ENCODE measurements at places on chromosomes 11 and 22. TPM values are rescaled to one million over a fixed set of nuclear protein-coding genes. Genes with fewer than 3 reads are reported as not detected.

RAD9A gene
- total RNA-seq = 4.2 TPM

DNA sequence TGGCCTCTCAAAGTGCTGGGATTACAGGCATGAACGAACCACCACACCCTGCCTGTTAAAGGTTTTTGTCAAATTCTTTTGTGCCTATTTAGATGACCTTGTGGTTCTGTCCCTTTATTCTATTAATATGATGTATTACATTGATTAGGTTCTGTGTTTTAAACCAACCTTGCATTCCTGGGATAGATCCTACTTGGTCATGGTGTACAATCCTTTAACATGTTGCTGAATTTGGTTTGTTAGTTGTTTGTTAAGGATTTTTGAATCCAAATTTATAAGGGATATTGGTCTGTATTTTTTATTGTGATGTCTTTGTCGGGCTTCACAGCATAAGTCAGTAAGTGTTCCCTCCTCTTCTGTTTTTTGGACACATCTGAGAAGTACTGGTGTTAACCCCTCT is 29.0 kb upstream of the CLDN5 start:
- DNase-seq = no peak

ACTN3 gene
- total RNA-seq = not detected

- DNase-seq = no peak
Measured at GRCh38 chr11:61718621-61719302, 33.7 kb upstream of the MYRF start.

GRCh38 chr11:75326439-75326810 is 25.0 kb downstream of the ARRB1 start:
- DNase-seq = no peak

CTSD gene
- 358 TPM for total RNA-seq

TENM4 gene
- total RNA-seq = not detected

DNA sequence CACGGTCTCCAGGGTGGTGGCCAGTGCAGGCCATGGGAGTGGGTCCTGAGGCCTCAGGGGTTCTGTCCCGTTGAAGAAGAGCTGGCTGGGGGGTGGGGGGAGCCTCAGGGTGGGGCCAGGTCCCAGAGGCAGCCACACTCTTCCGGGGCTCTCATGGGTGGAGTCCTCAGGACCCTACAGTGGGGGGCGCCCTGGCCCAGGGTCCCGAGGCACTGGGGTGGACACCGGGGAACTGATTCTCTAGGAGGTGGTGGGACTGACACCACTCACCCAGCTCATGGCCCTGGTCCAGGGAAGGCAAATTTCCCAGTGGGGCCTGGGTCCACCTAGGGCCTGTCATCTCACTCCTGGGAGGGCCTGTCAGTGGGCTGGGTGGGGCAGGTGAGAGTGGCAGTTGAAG is 12.8 kb downstream of the GGT5 start:
- no peak for DNase-seq

DNA sequence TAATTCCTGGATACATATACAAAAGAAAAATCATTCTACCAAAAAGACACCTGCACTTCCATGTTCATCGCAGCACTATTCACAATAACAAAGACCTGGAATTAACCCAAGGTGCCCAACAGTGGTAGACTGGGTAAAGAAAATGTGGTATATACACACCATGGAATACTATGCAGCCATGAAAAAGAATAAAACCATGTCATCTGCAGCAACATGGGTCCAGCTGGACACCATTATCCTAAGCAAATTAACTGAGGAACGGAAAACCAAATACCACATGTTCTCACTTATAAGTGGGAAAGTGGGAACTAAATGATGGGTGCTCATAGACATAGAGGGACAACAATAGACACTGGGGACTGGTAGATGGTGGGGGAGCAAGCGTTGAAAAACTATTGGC is 4.5 kb downstream of the TRPM5 start:
- no peak for DNase-seq

GRCh38 chr22:32532820-32533128 is 58.2 kb downstream of the FBXO7 start:
- DNase-seq = no peak

OR8D1 gene
- total RNA-seq = not detected

GRCh38 chr11:121754598-121754997 is 301.8 kb upstream of the SORL1-AS1 start:
- DNase-seq = no peak

DNA sequence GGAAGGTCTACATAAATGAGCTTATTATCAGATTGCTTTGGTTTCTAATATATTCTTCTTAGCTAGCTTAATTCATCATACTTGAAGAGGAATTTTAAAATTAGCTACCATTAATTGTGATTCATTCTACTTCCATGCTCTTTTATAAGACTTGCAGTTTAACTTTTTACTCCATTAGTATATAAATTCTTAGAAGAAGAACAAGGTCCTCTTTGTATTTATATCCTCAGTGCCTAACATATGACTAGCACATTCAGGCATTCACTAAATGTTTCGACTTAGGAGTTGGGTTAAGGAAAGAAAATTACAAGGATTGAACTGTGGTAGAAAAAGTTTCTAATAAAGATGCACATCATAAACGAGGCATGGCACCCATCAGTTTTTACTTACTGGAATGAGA is 1135.5 kb downstream of the JRKL start:
- no peak for DNase-seq

GRCh38 chr11:119491753-119492510 is 69.0 kb upstream of the THY1 start:
- DNase-seq = no peak

GRCh38 chr22:25629613-25630012 is 65.1 kb downstream of the GRK3 start:
- DNase-seq = no peak

DNA sequence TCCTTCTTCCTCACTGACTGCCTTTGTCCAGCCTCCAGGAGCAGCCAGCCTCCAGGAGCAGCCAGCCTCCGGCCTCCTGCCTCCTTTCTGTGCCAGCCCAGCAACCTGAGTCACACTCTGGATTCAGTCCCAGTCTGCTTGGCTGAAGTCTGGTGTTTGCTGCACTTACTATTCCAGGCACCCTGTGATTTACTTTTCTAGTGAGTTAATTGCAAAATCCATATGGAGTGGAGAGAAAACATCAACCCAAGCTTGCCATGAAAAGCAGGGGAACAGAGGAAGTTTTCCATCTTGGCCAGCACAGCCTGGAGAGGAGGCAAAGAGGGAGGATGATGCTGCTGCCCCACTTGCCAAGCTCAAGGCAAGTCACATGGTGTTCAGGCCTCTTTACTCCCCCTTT is 400.5 kb downstream of the TENM4 start:
- DNase-seq = no peak

- DNase-seq = no peak
Measured at GRCh38 chr22:47325249-47325648, 562.8 kb downstream of the TBC1D22A start.

DNA sequence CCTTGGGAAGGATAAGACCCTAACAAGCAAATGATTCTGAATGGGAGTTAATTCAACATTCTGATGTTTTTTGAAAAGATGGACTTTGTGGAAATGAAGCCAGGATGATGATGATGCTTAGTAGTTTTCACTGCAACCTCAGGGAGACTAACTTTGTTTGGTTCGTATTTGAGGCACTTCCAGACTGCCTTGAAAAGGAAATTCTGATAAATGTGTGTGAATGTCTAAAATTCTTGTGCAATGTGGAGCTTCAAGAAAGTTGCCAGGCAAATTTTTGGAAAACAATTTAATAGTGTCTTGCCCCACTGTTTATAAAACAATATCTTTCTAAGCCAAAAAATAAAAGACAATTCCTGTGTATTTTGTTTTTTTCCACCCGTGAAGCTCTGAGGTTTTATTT is 11.2 kb upstream of the NAV2 start:
- no peak for DNase-seq

CD3E gene
- not detected for total RNA-seq

DNA sequence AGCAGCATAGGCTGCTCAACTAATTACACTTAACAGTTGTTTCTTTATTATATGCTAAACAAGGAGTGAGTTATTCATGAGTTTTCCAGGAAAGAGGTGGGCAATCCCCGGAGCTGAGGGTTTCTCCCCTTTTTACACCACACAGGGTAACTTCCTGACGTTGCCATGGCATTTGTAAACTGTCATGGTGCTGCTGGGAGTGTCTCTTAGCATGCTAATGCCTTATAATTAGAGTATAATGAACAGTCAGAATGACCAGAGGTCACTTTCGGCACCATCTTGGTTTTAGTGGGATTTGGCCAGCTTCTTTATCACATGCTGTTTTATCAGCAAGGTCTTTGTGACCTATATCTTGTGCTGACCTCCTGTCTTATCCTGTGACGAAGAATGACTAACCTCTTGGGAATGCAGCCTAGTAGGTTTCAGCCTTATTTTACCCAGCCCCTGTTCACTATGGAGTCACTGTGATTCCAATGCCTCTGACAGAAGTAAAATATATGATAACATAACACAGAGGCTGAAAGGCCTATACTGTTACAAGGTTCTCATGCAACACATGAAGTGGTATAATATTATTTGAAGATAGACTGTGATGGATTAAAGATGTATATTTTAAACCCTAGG is 41.3 kb upstream of the RDX start:
- no peak for DNase-seq

- DNase-seq = no peak
Measured at GRCh38 chr11:86159581-86159891, 85.0 kb upstream of the EED start.

ANO9 gene
- total RNA-seq = 0.12 TPM

DNA sequence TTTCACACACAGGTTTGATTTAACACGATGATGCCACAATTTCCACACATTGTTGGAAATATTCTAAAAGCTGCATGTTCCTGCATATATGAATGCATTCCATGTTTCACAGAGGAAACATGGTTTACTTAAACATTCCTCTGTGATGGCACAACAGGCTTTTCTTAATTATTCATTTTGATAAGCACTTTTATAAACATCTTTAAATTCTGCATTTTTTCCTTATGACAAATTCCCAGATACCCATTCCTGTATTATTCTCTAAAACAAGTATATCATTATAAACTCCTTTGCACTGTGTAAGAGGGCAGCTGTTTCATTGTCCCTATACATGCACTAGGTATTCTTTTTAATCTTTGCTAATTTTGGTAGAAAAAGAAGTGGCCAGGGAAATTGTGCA is 532.3 kb downstream of the SOX6 start:
- DNase-seq = no peak

GRCh38 chr11:65506772-65507505 is 8.1 kb downstream of the MALAT1 start:
- DNase-seq = no peak

- no peak for DNase-seq
Measured at GRCh38 chr11:35909511-35910265, 34.2 kb upstream of the LDLRAD3 start.

- peak; percentile 26 for DNase-seq
Measured at GRCh38 chr11:33835143-33835878, 56.6 kb downstream of the LMO2 start.

- no peak for DNase-seq
Measured at GRCh38 chr11:47327025-47327424, 25.5 kb downstream of the MYBPC3 start.

GRCh38 chr22:26450453-26451185 is 21.6 kb downstream of the ASPHD2 start:
- no peak for DNase-seq

DNA sequence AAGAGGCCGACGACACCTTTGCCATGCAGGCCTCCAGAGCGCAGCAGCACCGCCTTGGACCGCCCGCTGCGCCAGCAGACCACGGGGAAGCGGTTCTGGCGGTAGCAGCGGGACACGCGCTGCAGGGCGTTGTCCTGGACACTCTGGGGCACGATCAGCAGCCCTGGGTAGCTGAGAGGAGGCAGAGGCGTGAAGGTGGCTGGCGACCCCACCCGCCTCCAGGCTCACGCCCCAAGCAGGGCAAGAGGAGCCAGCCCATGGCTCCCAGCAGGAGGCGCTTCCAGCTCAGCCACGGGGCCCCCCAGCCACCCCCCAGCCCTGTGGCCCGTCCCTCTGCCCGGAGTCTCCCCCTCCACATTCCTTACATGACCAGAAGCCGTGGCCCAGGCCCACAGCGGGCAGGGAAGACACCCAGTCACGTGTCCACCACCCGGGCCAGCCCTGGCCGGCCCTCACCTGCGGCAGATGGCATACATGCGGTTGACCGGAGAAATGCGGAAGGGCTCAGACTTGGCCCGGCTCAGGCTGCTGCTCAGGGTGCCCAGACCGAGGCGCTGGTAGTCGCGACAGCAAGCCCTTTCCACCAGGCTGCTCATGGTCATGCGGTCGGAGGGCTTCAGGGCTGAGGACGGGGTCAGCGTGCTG is 15.2 kb downstream of the SBF1 start:
- no peak for DNase-seq

- no peak for DNase-seq
Measured at GRCh38 chr11:107566569-107566968, 1.0 kb upstream of the ALKBH8 start.

GRCh38 chr11:100442017-100442416 is 245.1 kb upstream of the ARHGAP42 start:
- DNase-seq = no peak

TUBA8 gene
- total RNA-seq = 0.45 TPM

- no peak for DNase-seq
Measured at GRCh38 chr22:35128637-35129036, 62.7 kb downstream of the ISX start.

DNA sequence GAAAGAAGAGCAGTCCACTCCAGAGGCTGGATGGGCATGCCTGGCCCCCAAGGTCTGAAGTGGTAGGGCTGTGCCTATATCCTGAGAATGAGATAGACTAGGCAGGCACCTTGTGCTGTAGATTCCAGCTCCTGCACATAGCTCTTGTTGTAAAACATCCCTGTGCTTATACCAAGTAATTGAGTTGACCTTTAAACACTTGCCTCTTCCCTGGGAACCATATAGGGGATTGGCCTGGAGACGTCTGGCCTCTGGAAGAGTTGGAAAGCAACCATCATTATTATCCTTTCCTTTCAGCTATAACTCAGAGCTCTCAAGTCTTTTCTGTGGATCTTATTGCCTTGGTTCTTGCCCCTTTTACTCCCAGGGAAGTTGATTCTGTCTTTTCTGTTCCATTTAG is 15.1 kb downstream of the LIMK2 start:
- no peak for DNase-seq

DNA sequence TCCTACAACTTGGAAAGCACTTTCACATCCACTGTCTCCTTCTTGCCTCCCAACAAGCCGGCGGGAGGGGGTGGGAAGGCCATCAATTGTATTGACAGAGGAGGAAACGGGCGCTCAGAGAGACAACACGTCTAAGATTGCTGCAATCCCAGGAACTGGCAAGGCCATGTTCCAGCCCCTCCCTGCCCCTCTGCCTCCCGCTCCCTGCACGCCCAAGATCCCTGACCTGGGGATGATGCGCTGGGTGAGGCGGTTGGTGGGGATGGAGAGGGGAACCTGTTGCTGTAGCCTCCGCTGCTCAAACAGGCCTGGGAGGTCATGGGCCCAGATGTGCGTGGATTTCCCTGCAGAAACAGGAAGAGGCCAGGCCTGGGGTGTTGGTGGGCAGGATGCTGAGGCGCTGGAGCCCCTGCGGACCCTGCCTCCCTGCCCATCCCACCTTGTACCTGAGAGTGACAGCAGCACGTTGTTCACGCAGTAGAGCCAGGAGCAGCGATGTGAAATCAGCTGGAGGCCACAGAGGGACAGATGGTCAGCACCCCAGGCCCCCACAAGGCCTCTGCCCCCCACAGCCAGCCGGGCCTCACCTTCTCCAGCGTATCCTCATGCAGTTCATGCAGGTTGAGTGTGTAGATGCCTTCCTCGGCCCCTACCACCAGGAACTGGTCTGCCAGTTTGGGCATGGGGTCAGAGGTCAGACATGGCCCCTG is 6.8 kb downstream of the MAP4K2 start:
- no peak for DNase-seq

GRCh38 chr11:18844753-18845367 is 53.3 kb upstream of the PTPN5 start:
- DNase-seq = peak; percentile 26

OR8D4 gene
- total RNA-seq = not detected

NAA40 gene
- 4.7 TPM for total RNA-seq

LUZP2 gene
- 0.32 TPM for total RNA-seq

Data from NCI-H460 (cell line).